ENCODE measurements at places on chromosomes 2 and 18.

- DNase-seq: no peak
These were observed 62.4 kb downstream of the MRPS9 start for GRCh38 chr2:105100046-105100840.

DNA sequence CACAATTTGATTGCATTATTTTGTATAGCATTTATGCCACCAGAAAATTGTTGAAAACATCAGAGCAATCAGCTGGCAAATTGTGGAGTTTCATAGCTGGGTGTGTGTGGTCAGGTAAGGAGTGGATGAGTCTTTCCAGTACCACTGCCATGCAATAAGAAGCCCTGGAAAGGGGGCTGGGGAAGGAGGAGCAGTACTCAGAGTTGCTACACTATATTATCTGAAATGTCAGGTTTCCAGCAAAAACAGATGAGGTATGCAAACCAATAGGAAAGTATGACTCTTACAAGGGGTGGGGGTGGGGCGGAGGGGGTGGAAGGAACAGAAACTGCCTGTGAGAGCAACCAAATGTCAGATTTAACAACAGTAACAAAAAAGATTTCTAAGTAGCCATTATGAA is 112.2 kb downstream of the SOS1 start:
- no peak for DNase-seq

- no peak for DNase-seq
These were observed 285.0 kb upstream of the KCNH7 start for GRCh38 chr2:163123526-163123925.

DNA sequence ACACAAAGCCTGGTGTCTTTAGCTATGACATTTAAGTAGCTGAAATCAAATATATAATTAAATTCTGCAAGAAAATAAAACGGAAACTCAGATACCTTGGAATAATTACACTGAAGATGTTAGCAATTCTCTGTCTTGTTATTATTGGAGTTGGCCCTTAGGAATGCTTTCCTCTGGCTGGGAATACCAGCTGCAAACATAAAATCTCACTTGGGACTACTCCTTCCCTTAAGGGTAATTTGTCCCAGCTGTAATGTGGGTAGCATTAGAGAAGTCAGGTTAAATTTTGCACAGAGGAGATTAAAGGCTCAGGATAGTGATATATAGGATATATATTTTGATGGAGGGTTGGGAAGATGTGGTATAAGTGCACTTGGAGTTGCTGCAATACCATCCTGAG is 37.3 kb upstream of the GRP start:
- no peak for DNase-seq

DNA sequence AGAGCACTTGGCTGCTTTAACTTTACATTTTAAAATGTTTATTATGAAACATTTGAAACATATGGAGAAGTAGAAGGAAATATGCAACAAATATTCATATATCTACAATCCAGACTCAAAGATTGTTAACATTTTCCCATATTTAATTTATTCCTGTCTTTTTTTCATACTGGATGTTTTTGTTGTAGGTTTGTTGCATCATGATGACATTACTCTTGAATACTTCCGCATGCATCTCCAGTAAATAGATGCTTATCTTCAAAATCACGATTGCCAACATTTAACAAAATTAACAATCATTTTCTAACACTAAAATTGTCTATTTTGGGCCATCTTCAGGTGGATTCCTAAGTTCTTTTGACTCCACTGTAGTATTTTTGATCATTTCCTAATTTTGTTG is 21.1 kb upstream of the IL18RAP start:
- no peak for DNase-seq

DNA sequence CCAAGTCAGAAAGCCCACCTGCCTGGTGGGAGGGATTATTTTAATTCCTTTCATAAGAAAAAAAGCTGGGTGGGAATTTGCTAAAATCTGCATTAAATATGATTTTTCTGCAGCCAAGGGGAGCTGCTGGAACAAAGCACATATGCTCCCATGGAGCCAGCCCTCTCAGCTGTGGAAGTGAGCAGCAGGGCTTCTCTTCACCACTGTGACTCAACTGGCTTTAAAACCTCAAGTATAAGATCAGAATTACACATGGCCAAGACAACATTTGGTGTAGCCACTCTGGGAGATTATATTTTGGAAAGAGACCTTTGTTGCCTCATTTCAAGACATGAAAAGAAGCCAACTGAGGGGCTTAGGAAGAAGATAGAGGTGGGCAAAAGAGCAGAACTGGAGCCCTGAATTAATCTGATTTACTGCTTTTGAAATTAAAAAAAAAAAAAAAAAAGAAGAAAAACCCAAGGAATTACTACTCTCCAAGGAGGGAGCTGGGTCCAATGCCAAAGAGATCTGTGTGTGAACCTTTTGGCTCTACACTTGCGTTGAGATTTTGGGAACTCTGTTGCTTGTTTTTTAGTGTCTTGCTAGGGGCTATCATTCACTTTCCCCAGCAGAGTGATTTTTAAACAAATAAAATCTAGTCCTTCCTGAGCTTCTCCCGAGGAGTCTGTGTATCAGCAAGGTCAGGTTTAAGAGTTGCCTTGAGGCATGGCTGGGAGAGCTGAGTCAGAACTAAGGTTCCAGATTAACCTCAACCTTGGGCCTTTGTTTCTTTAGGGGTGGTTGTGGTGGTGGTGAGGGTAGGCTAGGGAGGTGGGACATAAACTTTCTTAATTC is 6.0 kb downstream of the LHCGR start:
- DNase-seq: no peak

DNA sequence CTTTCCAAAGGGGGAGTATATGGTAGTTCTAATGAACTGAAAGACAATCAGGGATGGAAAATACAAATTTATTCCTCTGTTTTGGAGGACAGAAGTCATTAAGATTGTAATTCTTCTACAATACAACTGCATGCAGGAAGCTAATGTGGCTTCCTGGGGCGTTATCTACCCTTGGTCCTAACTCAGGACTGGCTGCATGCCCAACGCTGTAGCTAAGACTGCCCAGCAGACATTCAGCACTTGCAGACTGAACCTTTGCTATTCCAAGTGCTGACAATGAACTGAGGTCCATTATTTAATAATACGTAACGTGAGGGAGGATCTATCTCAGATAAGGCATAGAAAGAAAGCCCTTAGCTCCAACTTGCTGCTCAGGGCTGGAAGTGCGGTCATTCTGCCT is 53.2 kb downstream of the ZAP70 start:
- no peak for DNase-seq

GRCh38 chr18:55582325-55582724 is 5.7 kb downstream of the TCF4 start:
- no peak for DNase-seq

GRCh38 chr2:233142355-233142897 is 82.3 kb downstream of the INPP5D start:
- DNase-seq: peak; percentile 20

GRCh38 chr2:175136334-175137215 is 31.4 kb downstream of the ATF2 start:
- no peak for DNase-seq

GRCh38 chr2:172092716-172093415 is 7.6 kb downstream of the DLX1 start:
- no peak for DNase-seq

DNA sequence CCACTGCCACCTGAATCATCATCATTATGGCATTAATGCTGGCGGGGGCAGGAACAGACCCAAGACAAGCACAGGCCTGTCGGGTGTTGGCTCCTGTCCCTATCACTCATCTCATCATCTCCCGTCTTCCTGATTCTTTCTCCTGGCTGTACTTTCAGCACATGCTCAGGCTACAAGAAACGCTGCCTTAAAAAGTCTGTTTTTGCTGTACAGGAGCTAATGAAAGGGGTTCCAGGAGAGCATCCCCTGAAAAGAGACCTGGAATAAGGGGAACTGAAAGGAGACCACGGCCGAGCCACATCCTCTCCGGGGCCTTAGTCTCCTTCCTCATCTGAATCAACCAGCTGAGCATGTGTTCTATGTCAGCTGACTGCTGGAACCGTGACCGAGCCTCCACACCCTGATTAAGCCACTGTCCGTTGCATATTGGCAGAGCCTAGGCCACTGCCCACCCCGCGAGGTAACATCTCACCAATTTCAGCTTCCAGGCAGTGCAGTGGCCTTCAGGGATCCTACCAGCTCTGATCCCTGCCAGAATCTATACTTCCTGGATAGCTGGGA is 62.6 kb downstream of the DNMT3A start:
- peak; percentile 74 for DNase-seq

DNA sequence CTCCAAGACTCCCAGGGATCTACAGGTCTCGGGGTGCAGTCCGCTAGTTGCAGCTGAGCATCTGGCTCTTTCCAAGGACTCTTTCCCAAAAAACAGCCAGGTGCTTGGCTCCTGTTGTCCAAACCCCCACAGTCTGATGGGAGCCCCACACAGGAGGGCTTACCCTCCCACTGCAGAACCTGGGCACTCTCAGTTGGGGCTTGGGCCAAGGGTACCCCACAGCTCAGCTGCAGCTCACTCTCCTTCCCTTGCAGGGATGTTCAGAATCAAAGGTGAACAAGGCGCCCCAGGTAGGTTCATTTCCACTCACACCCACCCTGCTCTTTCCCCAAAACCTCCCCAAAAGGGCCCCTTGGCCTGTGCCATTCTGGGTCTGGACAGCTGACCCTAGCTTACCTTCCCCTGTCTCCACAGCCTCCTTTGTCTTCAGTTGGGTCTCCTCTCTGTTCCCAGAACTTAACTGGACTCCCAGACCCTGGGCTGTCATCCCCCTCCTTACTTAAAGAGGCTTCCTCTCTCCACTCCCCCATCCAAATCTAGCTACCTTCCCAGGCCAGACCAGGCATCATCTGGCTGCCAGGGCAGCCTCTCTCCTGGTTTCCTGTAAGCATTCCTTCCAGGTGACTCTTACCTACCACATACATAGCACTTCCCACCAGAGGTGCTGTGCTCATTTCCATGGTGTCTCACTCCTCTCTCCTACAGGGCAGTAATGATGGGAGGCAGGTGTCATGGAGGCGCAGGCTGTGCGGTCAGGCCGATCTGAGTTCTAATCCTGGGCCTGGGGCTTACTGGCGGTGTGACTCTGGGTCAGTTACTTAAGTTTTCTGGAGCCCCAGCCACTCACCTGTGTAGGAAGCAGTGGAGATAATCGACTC is 29.5 kb downstream of the MARCO start:
- no peak for DNase-seq

- DNase-seq: no peak
These were observed 332.0 kb downstream of the ZNF521 start for GRCh38 chr18:25019931-25020330.

GRCh38 chr2:140808211-140808610 is 1322.6 kb downstream of the LRP1B start:
- no peak for DNase-seq

GRCh38 chr2:112665113-112665780 is 19.5 kb downstream of the SLC20A1 start:
- no peak for DNase-seq

DNA sequence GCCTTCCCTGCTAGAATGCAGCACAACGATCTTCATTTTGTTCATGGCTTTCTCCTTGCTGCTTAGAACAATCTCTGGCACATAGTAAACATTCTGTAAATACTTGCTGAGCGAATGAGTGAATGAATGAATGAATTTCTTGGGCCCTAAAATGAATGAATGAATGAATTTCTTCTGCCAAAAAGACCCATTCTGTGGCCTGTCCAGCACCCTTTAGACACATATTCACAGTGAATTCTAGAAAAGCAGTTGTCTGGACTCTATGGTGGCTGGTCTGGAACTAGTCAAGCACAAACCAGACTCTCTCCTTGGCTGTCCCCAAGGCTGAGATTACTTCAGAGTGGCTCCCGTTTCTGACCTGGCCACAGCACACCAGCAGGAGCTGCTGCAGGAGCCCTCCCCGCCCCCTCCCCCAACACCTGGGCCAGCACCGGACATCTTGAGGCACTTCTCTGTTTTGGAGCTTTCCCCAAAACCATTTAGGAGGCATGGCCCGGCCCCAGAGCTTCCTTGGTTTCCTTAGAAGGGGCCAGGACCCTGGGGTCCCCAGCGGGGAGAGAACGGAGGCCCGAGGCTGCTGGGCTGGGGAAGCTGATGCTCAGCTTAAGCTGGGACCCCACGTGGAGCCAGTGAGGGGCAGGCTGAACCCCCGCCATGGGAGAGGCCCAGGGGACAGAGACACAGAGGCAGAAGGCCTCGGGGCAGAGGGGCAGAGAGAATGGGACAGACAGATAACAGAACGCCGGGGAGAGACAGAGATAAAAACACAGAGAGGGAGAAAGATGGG is 159.0 kb downstream of the ZFP36L2 start:
- no peak for DNase-seq

DNA sequence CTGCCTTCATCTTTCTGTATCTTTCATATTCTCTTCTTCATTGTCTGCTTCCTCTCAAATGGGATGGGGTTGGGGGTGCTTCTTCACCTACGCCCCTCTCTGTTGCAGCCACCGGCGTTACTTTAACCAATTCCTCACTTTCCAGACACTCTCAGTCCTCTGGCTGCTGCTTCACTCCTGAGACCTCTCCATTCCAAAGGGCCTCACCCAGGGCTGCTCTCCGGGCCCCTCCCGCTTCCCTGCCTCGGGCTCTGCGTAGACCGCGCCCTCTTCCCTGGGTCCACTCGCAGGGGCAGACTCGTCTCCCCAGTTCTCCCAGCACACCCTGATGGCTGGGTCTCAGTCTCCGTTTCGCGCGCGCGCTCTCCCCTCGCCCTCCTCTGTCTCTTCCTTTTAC is 926 bp downstream of the SERPINB8 start:
- DNase-seq: no peak

DNA sequence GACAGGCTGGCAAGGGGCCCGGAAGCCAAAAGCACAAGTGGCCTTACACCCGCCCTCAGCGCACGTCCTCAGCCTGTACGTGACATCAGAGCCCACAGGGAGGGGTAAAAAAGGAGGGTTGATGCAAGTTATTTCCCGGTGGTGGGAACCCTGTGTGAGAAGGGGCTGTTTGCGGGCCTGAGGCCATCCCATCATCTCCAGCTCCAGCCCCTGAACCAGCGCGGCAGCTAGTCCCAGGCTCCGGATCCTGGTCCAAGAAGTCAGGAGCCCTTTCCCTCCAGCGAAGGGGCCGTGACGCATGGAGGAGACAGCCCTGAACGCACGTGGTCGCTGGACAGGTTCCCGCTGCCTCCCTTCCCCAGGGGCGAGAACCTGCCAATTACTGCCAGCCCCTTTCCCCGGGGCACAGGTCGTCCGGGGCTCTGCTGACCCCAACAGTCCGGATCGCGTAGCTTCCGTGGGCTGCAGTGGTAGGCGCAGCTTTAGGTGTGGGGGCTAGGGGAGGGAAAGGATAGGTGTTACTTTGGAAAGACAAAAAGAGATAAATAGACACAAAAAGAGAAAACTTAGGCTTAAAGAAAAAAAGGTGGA is 1.3 kb upstream of the LRP2 start:
- peak; percentile 24 for DNase-seq

DNA sequence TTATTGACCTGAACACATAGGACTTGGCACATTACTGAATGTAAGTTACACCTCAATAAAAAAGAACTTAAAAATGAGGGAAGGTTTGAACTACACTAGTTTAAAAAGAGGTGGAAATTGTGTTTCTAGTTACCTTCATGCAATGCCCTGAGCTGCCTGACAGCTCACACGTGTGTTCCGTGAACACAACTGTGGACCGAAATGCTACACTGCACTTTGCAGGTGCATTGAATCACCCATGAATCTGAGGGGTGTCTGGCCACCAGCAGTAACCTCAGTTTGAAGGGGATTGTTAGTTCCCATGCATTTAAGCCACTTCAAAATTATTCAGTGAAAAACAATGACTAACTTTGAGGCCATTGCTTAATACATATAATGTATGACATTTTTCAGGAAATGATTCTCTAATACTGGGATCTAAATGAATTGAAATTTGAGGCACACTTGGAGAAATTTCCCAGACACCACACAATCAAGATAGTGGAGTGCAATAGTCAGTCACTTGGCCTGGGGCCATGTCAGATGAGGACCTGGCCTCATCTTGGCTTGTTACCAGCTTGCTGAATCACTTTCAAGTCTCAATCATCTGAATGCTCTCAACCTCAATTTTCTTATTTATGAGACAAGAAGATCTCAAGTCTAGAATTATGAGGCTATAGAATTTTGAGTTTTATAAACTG is 59.3 kb downstream of the MYL12B start:
- no peak for DNase-seq

Measured in CD4-positive, alpha-beta T cell treated with Interleukin-1 beta for 1 hour (primary cell).